Foreskin keratinocyte (primary cell): ENCODE measurements at places on chromosomes 11 and 22.

DNA sequence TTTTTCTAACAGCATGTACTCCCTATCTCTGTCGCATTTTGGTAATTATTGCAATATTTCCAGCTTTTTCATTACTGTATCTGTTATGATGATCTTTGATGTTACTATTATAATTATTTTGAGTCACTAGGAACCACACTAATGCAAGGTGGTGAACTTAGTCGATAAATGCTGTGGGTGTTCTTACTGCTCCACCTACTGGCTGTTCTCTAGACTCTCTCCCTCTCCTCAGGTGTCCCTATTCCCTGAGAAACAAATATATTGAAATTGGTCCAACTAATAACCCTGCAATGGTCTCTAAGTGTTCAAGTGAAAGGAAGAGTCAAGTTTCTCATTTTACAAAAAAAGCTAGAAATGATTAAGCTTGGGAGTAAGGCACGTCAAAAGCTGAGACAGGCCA is 10.5 kb downstream of the ARL14EP start:
- no peak for DNase-seq

GRCh38 chr11:47523490-47524225 is 29.3 kb downstream of the CELF1 start:
- DNase-seq: peak; percentile 62

DNA sequence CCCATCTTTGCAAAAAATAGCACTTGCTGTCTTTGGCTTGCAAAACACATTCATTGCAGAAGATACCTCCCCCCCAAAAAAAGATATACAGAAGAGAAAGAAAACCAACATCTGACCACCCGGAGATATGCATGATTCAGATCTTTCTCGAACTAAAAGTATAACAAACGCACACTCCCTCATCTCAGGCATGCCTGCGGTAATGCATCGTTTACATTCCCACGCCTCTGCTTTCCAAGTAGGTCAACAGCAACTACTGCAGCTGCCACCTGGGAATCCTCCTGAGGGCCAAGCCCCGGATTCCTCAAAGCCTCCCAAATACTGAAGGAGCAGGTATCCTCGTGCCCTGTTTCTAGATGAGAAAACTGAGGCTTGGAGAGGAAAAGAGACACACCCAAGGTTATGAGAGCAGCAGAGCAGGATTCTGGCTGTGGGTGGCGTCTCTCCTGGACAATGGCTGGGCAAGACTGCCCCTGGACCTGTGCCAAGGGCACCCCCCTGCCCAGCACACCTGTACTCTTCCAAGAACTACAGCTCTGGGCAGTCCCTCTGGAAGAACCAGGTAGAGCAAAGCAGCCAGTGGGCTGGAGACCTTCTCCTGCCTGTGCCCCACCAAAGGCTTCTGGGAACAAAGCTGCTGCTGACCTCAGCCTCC is 38.1 kb downstream of the NUP50 start:
- DNase-seq: peak; percentile 51

GRCh38 chr11:86456075-86456939 is 81.6 kb downstream of the CCDC81 start:
- DNase-seq: peak; percentile 21

DNA sequence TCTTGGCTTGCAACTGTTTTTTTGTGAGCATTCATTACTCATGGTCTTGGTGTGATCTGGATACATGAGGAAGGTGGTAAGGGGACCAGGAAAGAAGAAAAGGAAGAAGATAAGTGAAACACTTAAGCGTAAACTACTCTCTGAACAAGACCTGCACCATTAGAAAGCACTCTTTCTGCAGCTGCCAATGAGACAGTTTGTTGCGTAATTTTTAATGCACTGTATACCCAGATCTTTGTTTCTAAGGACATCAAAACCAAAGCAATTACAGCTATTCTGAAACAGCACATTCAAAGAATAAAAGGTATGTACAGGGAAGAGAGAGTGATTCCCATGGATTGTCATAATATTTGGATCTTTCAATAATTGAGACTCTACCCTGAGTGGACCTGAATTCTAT is 147.4 kb downstream of the BLID start:
- no peak for DNase-seq
